ENCODE measurements at places on chromosomes 16 and 17.

- DNase-seq = no peak
Measured at GRCh38 chr16:22366889-22367288, 7.5 kb downstream of the CDR2 start.

- DNase-seq = no peak
Measured at GRCh38 chr16:58259995-58260394, 34.8 kb downstream of the PRSS54 start.

GRCh38 chr17:1412185-1413110 is 12.4 kb upstream of the YWHAE start:
- no peak for DNase-seq

GRCh38 chr16:200388-200787 is 20.1 kb downstream of the HBQ1 start:
- DNase-seq = no peak

GRCh38 chr16:88035292-88035691 is 84.1 kb downstream of the BANP start:
- no peak for DNase-seq

DNA sequence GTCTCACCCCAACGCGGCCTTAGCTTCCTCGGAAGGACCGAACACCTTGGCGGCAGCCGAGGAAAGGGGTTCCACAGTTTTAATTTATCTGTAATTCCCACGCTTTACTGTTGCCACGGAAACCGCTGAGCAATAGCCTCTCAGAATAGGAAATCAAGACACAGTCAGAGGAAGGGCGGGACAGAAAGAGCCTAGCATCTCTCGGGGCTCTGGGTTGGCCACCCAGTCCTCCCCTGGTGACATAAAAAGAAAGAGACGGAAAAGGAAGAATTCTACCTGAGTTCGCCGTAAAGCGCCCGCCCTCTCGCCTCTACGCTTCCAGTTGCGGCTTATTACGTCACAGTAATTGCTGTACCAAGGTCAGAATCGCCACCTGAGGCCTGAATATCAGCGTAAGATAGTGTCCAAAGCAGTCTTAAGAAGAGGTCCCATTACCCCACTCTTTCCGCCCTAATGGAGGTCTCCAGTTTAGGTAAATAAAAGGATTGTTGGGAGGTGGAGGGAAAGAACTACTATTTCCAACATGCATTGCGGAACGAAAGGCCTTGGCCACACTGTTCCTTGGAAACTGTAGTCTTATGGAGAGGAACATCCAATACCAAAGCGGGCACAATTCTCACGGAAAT is 761 bp upstream of the NBR1 start:
- peak; percentile 89 for DNase-seq

GRCh38 chr17:41008811-41009210 is at the start of gene KRTAP3-1:
Gene KRTAP3-1, minus strand, starts transcription at chr17:41009128. Its CDS starts 54 bp downstream, at chr17:41009074.
- no peak for DNase-seq

DNA sequence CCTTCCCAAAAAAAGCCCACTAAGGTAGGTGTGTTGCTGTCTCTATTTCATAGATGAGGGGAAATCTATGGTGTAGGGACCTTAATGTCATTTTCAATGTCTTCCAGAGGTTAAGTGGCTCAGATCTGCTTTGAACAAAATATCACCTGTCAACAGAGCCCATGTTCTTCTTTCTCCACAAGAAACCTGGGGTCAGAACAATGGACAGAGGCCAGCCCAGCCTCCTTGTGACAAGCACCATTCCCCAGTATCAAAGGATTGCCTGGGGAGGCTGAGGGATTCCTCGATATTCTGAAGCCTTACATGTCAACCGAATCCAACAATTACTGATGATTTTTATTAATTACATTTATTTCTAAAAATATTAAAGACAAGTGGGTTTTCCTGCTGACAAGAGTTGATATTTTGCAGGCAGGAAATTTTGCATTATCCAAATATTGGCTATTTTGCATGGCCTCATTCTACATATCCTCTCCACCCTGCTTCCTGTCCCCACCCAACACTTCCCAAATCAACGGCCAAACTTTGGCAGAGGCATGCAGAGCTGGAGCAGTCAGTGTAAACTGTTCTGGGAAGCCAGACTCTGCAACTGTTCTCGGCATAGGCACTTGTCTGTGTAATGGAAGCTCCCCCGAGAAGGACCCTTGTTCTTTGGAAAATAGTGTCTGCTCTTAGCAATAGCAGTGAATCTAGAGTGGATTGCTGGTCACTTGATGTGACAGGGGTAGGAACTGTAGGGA is 281.5 kb downstream of the HS3ST3A1 start:
- DNase-seq = no peak

DNA sequence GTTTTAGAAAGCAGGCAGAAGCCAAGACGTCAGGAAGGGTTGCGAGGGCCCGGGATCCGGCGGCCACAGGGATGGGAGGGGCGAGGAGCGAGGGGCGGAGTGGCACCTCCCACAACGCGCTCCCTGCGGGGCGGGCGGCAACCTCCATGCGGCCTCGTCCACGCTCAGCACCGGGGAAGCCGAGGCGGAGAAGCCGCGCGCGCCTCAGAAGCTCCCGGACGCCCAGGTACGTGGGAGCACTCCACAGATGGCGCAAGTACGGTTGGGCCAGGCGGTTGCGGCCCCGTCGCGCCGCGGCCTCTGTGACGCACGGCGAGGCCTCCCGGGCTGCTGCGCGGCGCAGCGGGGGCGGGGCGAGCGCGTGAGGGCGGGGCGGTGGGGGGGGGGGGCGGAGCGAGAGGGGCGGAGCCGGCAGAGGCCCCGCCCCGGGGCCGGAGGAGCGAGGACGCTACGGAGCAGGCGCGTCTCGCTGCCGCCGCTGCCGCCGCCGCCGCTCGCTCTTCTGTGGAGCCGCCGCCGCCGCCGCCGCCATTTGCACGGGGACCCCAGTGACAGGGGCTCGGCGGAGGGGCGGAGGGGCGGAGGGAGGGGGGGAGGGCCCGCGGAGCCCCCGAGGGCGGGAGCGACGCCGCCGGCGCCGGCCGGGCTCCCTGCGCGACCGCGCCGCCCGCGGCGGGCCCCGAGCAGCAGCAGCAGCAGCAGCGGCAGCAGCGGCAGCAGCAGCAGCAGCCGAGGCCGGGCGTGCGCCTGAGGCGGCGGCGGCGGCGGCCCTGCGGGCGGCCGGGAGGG is at the start of gene TENT4B:
Gene TENT4B, plus strand, starts transcription at position 500 of the 789 bp plus-strand sequence. CDS start 316 bp downstream, outside the sequence.
- DNase-seq = peak; percentile 90

DNA sequence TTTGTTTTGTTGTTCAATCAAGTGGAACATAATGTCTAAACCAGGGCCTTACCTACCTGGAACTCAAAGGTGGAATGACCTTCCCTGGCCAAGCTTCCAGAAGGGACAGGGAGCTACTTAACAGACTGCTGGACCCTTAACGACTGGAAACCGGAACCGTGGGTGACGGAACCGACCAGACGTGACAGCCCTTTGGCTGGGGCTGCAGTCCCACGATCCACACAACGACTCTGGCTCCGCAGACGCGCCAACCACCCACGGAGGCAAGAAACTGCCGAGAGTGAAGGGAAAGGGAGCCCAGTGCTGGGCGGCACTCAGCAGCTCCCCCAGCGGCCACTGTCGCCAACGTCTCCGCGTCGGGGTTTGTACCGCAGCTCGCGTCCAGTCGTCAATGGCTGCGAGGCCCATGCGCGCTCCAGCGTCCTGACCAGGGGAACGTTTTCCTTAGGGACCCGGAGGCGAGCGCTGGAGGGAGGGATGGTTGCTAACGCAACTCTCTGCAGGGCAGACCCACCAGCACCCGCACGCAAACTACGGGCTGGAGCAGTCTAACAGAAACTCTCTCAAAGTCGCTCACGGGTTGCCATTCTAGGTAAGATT is 5.5 kb upstream of the KIF22 start:
- peak; percentile 90 for DNase-seq

GRCh38 chr17:34581446-34582184 is 2.2 kb downstream of the TMEM132E start:
- DNase-seq = no peak

- no peak for DNase-seq
Measured at GRCh38 chr17:15446036-15446435, 21.4 kb downstream of the CDRT4 start.

DNA sequence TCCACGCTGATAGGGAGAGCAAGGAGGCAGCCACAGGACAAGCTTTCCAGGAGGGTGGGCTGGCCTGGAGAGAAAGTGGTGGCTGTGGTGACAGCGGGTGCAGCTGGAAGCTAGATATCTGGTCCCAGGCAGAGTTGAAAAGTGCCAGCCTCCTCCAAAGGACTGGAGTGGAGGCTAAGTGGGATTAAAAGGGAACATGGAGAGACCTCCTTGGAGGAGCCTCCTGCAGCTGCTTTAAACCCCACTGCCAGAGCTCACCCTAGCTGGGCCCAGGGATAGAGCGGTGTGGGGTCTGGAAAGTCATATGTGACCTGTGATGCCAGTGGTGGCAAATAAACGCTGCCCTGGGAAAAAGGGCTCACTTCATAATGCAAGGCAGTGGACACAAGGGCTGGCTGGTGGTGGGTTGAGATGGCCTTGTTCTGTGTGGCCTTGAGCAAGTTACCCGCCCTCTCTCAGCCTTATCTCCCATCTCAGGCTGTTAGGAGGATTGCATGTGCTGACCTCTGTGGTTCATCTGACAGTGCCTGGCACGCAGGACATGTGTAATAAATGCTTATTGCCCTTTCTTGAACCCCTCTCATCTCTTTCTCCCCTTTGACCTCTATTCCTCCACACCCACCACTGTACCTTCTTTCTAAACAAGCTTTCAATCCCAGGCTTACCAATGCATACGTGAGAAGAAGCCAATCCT is 61.0 kb upstream of the LGALS9 start:
- DNase-seq = no peak

DNA sequence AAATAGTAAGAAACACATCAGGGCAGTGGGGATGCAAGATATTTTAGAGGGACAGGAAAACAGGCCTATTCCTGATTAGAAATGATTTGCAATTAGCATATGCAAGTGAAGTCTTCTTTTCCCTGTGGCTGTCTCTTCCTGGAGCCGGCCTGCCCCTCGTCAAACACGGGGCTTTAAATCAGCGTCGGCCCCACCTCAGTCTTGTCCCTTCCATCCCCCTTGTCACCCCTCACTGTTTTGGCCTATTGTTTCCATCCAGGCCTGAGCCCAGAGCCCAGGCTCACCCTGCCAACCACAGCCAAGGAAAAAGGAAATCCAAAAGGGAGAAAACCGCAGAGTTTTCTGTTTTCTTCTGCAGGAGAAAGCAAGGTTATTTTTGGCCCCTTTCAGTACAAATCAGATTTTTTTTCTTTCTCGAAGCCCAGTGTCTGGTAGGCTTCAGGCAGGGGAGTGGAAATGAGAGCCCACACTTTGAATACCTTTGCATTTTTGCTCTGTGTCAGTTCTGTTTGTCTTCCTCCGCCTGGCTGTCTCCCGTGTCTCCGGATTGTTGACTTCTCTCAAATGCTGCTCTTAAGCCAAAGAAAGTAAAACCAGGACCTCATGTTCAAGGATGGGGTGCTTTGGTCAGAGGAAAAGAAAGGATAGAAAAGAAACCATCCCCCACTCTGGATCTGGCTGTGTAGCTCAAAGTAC is 399.9 kb upstream of the CDH11 start:
- DNase-seq = no peak

GRCh38 chr16:89623511-89624261 is 10.2 kb downstream of the DPEP1 start:
- no peak for DNase-seq

- DNase-seq = no peak
Measured at GRCh38 chr17:2799653-2800052, 3.4 kb downstream of the RAP1GAP2 start.

- DNase-seq = peak; percentile 70
Measured at GRCh38 chr17:47204722-47205418, 4.3 kb upstream of the MYL4 start.

All from activated T-cell treated with anti-CD3 and anti-CD28 coated beads, Interleukin-2, amount 50 U/mL, for 48 hours (primary cell).